ENCODE measurements at places on chromosomes 5 and 9.
A peak's percentile ranks its signal among the peaks of the same experiment; 100 is the strongest.

- DNase-seq = no peak
These were observed 45.1 kb downstream of the TTC1 start for GRCh38 chr5:160054047-160054446.

DNA sequence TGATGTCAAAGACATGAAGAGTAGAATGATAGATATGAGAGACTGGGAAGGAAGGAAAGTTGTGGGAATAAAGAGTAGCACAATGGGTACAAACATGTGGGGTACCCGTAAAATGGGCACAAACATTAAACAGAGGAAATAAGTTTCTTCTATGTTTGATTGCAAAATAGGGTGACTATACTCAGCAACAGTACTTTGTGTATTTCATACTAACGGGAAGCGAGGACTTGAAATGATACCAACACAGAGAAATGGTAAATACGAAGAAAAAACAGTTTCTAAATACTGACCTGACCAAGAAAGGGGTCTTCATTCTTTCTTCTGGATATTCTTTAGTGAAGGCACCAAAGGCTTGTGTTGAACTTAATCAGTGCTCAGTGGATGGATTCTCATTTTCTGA, 31.1 kb downstream of the ATP6V0E1 start:
- DNase-seq = no peak

GRCh38 chr9:79673614-79674013, 101.8 kb downstream of the TLE4 start:
- DNase-seq = no peak

DNA sequence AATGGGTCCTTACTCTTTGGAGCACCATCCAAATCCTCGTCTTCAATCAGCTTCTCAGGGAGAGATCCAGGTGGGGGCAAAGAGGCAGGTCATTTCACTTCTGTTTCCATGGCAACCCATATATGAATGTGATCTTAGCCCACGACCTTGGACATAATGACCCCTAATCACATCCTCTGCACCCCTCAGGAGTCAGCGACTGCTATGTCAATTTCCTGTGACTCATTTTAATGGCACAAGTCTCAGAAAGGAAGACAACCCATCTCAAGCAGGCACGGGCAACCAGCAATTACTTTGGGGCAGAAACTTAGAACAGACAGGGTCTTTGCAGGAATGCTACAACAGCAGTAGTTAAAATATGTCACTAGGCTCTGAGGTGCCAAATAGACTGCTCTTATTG, 591.2 kb downstream of the TLR4 start:
- no peak for DNase-seq

DNA sequence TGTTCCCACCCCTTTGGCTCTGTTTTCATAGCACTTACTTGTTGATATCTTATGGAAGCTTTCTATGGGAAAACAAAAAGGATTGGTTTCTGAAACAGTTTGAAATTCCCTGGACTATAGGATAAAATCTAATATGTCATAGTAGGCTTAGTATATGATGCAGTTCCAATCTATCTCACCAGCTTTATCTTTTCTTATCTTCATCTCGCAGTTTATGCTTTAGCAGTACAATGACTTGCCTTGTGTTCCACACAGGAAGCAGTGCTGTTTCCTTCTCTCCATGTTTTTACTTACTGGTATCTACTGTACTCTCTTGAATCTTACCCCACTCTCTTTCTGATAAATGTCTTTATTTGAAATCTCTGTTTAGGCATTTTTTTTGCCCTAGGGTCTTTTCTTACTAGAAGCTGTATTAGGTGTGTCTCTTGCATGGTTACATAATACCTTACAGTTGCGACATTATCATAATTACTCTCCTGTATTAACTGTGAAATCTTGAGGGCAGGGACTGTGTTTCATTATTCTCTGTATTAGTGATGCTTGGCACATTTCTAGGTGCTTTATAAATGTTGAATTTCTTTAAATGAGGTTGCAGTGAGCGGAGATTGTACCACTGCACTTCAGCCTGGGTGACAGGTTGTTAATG, 76.3 kb downstream of the FOCAD start:
- no peak for DNase-seq

- DNase-seq = no peak
These were observed 10.6 kb upstream of the CSNK1A1 start for GRCh38 chr5:149561848-149562247.

GRCh38 chr5:133801431-133801830, 167.0 kb downstream of the C5orf15 start:
- DNase-seq = no peak

DNA sequence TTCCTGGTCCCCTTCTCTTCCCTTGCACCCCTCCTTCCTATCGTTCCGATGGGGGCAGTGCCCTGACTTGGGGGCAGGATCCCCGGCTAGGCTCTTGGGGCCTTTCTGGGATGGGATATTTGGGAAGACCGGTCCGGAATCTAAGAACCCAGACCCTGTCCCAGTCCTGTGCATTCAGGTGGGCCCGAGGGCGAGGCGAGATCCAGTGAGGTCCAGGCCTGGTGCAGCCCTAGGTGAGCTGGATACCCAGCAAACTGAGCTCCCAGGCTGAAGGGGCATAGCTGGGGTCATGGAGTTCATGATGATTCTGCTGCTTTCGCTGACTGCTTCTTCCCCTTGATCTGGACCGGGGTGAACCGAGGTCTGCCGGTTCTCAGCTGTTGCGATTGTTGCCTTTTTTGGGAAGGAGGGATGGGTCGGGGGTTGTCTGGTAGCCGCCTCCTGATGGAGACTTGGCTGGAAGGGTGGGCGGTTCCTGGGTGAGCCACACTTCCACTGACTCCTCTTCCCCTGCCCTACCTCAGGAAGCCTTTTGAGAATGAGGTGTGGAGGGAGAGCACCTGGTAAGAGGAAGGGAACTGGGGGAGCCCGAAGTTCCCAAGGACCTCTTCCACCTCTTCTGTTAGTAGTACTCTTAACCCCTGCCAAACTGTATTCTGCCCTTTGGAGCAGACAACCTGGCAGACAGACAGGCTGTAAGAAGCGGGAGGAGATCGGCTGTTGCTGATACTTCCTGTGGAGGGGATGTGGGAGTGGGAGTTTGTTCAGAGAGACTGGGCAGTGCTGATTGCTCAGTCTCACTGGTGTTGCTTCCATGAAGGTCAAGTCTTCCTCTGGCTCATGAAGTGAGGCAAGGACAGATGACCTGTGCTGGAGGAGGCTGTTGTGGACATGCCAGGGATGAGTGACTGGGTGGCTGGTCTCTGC, 1.0 kb downstream of the LRRC8A start:
- DNase-seq = no peak

DNA sequence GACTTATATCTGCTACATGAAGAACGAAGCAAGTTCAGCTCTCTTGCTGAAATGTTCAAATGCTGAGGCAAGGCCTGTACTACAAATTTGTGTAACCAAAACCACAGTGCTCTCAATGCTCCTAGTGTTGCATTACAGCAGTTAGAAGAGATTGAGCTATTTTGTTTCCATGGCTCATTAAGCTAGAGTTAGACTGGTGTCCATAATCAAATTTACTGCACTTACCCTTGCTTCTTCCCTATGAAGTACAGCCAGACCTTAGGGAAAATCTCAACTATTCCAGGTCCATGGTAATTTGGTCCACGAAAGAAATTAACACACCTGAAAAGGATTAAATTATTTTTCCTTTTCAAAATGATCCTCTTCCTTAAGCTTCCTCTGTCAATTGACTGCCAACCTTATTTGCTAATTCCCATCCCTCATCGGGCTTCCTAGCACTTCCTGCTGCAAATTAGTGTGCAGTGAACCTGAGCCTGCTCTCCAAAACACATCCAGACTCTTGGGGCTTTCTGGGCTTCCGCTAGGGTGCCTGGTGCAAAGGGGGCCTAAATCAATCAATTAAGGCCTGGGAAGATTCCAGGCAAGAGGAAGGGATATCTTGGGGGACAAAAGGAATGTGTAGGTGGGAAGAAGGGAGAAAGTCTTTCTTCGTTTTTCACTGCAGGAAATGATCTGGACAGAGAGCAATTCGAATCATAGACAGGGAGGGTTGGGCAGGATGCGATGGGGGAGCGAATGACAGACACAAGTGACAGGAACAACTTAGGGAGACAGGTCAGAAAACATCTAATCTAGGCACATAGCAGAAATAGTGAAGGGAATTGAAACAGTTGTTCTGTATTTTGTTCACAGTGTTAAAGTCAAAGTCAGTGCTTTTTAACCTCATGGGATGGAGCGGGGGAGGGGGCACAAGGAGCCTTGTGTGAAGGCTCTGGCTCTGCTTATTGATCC, 542.4 kb downstream of the RAB3C start:
- no peak for DNase-seq

GRCh38 chr5:94021246-94021645, 279.8 kb upstream of the POU5F2 start:
- peak; percentile 27 for DNase-seq
